ENCODE measurements at places on chromosomes 6 and 20. TPM values are rescaled to one million over a fixed set of nuclear protein-coding genes. Genes with fewer than 3 reads are reported as not detected.
A peak's percentile ranks its signal among the peaks of the same experiment; 100 is the strongest.

DNA sequence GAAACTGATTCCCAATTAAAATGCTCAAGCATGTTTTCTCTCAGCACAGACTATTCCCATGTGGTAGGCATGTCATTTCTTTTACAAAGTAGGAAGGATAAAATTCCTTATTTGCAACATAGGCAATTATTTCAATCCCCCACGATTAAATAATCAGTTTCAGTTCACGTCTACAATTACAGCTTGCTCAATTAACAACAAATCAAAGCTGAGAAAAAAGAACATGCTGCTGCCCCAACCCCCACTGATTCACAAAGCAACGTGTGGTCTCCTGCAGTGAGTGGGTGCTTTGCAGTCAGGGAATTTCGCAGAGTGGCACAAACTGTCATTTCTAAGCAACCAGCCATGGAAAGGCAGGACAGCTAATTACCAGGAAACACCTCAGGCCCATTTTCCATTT is 17.0 kb downstream of the RNASET2 start:
- no peak for DNase-seq

HLA-DRB1 gene
- total RNA-seq: 22.1 TPM

DNA sequence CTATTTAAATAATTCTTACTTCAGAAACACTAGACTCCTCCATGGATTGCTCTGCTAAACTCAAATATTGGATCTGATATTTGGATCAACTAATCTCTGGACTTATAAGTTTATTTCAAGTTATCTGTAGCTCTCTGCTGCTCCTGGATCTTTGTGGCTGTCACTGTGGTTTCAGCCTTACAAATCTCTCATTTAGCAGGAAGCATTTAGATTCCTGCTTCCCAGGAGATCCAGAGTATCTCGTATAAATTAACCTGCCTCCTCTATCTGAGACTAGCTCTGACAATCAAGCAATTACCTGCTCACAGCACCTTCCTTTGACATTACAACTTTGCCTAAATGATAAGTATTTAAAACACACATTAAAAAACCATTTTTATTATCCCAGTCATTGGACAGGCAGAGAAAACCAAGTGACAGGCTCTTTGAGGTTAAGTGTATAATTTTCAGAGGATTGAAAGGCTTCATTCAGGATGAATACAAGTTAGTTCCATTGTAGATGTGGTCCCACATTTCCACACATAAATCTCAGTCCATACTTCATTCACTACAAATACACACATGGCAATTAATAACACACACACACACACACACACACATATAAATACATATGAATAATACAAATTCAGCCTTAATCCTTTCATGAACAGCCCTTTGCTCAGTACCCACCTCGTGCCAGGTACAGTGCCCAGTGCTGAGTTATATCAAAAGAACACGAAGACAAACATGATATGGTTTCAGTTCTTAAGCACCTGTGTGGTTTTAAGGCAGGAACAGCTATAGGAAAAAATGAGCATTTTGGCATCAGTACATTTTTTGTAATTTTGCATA is 55.5 kb upstream of the PLCB1 start:
- no peak for DNase-seq

DNA sequence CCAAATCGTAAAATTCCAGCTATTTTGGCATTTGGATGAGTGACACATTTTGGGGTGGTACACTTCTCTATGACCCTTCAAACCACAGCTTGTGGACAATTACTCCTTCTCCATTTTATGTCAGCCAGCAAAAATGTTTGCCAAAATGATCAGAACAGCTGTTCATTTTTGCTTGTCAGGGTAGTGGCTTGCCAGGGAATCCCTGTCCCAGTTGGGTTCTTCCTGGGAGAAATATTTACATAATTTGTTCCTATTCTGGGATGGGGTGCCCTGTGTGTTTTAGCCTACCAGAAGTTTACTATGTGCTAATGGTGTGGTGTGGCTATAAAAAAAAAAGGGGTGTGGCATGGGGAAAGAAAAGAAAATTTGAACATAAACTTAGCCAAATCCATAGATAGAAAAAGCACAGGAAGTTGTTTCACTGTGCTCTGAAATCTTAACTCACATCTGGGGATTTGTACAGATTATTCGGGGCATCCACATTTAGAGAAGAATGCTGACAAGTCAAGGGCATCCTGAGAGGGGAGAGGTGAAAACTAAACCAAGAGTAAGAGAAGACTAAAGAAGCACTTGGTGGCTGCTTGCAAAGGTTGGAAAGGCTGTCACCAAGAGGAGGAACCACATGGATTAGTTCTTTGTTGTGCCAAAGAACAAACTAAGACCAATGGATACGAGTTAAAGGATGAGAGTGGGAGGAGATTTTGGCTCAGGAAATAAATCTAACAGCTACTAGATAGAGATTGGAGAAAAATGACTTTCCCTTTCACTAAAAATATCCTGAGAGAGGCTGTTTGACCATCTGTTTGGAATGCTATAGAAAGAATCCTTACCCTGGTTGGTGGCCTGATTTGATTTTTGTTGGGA is 55.2 kb upstream of the RBM24 start:
- no peak for DNase-seq

DNA sequence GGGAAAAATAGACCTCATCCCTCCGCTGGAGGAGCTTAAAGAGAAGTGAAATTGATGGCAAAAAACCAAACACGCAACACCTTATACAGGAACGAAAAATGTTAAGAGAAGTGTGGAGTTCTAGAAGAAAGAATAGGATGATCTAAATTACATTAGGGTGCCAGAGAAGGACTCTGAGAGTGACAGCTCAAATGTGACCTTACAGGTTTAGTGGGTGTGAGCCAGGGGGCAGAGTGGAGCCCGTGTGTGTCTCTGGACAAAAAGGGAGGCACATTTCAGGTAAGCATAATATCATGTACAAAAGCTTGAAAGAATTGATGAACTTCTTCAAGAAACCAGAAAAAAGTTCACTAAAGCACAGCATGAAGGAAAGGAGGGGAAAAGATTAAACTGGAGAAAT is 20.8 kb downstream of the HLA-DRA start:
- no peak for DNase-seq

DNA sequence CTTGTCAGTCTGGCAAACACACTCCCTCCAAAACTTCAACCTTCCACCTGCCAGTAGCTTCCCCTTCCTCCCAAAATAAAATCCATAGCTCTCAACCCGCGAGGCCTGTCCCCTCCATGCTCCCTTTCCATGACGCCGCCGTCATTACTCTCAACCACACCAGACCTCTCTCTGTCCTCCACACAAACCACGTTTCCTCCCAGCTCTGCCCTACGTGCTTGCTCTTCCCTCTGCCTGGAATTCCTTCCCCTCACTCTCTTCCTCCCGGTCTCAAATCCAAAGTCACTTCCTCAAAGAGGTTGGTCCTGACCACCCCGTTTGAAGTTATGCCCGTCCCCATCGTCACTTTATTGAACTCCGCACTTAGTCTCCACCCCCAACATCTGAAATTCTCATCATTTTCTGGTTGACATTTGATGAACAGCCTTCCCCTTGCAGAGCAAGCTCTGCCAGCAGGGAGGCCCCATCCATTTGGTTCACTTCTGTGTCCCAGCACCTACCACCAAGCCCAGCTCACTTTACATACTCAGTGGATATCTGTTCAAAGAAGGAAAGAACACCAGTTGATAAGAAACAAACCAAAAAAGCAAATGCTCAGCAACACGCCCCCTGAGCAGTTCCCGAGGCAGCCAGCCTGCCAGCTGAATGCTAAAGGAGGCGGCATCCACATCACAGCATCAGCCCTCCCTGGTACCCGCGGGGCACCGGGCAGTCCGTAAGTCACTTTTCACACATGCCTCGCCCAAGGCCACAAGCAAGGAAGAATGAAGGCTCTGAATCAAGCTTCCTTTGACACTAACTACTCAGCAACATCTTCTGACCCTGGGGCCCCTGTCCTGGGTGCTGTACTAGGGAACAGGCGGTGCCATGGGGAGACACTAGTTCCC is 125.0 kb downstream of the NFATC2 start:
- no peak for DNase-seq

- no peak for DNase-seq
Measured at GRCh38 chr6:143457563-143458359, 7.2 kb downstream of the PEX3 start.

- DNase-seq: no peak
Measured at GRCh38 chr6:73606428-73606827, 47.4 kb downstream of the SLC17A5 start.

GRCh38 chr6:169997930-169998218 is 246.5 kb downstream of the ERMARD start:
- no peak for DNase-seq

GRCh38 chr6:118377711-118378414 is 170.2 kb upstream of the PLN start:
- DNase-seq: no peak

GRCh38 chr6:44127186-44128019 is at the start of the genes MRPL14 and TMEM63B:
TSS of gene MRPL14 (minus strand) at chr6:44127452. CDS start at chr6:44116611, 10,841 bp downstream.
TSS of gene TMEM63B (plus strand) at chr6:44127554. CDS start at chr6:44134585, 7,031 bp downstream.
- peak; percentile 80 for DNase-seq

DNA sequence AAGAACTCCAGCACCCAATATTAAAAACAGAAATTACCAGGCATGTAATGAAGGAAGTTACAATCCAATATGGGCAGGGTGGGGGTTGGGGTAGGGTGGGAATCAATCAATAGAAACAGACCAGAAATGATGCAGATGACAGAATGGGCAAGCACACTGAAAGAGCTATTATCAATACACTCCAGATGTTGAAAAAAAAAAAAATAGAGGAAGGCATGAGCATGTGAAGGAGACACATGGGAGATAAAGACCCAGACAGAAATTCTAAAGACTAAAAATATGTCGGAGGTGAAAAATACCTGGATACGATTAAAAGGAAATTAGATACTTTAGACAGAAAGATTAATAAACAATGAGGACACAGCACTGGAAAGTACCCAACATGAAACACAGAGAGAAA is 19.1 kb upstream of the ZC3H12D start:
- DNase-seq: no peak

GRCh38 chr6:18099511-18099910 is 23.0 kb downstream of the NHLRC1 start:
- no peak for DNase-seq

ANKRD66 gene
- total RNA-seq: not detected

DNA sequence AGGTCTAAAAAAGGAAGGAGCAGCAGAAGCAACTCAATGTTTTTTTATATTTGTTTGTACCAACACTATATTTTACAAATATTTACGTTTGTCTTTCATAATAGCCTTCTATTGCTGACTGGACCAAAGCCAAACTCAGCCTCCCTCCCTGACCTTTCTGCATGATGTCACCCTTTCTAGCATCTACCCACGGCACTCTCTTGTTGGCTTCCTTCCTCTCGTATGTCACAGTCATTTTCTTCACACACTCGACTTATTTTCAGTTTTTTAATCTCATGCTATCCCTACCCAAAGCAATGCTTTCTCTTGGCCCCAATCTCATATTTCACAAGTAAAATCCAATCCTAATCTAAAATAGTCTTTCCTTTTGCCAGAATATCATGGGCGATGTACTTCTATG is 16.3 kb upstream of the FAM8A1 start:
- DNase-seq: peak; percentile 37

GRCh38 chr20:33843050-33843449 is 31.9 kb downstream of the CHMP4B start:
- DNase-seq: no peak

DNA sequence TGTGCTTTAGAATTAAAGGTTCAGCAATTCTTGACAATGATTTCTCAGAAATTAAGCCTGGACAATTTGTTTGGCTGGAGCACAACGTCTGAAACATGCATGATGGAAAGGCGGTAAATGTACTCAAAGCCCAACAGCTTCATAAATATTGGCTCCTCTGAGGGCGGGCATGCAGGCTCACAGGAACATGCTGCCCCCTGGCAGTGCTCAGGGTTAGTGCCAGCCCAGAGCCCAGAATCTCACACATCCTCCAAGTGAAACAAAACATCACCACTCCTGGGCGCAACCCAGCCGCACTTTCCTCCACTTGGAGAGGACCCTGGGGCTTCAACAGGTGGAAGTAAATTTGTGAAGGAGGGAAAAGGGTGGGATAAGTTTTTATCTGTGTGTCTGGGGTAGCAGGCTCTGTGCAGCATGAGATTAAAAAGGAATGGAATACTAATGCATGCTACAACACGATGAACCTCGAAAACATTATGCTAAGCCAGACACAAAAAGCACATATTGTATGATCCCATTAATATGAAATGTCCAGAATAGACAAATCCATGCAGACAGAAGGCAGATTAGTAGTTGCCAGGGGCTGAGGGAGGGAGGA is 54.1 kb upstream of the PTPRT start:
- no peak for DNase-seq

- no peak for DNase-seq
Measured at GRCh38 chr6:24990944-24991809, 55.4 kb upstream of the RIPOR2 start.

- DNase-seq: no peak
Measured at GRCh38 chr6:1009103-1009502, 302.8 kb upstream of the FOXQ1 start.

DNA sequence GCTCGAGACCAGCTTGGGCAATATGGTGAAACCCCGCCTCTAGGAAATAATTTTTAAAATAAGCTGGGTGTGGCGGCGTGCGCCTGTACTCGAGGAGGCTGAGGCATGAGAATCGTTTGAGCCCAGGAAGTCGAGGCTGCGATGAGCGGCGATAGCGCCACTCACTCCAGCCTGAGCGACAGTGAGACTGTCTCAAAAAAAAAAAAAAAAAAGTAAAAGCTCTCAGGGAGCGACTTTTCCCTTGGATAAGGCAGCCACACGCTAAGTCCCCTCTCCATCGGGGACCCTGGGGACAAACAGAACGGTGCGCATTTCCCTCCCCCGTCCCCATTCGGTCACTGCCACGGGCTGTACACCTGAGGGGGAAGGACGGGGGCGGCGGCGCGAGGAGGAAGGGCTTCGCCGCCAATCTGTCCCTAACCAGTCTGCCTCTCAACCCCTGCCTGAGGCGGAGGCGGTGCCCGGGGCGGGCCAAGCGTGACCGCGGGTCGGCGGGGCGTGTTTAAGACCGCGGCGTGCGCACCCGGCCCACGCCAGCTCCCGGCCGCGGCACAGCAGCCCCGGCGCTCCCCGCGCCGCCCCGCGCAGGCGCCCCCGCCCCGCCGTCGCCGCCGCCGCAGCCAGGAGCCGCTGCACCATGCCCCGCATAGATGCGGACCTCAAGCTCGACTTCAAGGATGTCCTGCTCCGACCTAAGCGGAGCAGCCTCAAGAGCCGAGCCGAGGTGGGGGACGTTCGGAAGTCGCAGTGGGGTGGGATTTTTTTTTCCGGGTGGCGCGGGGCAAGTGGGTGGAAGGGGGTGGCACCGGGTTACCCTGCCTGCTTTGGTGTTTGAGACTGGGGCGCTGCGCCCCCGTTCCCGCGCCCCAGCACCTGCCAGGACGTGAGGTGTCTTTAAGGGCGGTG is at the start of gene GMPR:
TSS of gene GMPR (plus strand) at position 531 of the 906 bp plus-strand sequence. CDS start at position 638, 107 bp downstream.
- DNase-seq: peak; percentile 74

DNA sequence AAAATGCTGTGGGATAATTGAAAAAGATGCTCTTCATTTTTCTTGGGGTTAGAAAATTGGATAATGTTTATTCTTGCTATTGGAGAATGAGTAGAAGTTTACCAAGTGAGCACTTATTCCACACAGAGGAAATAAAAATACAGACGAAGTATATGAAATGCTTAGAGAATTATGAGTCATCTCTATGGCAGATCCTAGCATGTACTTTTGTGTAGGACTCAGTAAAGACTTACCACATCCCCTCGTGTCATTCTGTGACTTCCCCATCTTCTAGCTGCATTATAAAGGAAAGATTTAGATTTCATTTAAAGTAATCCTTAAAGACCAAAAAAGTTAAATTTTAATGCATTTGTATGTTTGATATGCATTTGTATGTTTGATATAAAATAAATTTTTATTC is 685.6 kb downstream of the TBC1D32 start:
- DNase-seq: no peak

C20orf144 gene
- total RNA-seq: not detected
